ENCODE measurements at places on chromosomes 11 and 22.

- peak; percentile 33 for DNase-seq
Observed at GRCh38 chr11:123546515-123546914, 107.9 kb downstream of the SCN3B start.

DNA sequence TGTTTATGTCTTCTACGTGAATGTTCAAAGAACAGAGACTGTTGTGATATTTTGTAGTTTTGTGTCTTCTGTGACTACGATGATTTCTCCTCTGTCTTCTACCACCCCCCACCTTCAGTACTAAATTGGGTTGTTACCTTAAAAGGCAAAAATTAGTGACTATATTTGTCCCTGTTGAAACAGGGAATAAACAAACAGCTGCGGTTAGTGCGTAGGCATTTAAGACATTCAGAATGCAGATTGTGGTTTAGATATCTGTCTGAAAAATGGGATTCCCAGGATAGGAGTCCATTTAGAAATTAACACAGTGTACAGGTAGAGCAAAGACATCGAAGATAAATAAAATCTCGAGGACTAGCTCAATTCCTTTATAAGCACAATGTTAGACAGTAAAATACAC is 15.6 kb upstream of the ARHGAP42 start:
- DNase-seq = no peak

DNA sequence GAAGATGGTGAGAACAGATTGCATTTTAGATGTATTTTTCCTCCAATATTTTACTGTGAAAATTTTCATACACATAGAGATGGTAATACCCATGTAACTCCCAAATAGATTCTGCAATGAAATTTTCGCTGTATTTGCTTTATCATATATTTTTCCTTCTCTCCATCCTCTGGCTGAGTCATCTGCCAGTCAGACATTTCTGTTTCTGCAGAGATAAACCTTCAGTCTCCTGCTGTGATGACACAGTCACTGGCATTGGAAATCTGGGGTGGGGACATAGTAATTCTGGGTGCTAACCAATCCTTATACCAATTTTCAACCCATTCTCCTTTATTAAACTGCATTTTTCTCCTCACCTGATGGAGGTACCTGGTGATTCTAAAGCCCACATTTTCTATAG is 33.7 kb downstream of the SVIP start:
- no peak for DNase-seq

DNA sequence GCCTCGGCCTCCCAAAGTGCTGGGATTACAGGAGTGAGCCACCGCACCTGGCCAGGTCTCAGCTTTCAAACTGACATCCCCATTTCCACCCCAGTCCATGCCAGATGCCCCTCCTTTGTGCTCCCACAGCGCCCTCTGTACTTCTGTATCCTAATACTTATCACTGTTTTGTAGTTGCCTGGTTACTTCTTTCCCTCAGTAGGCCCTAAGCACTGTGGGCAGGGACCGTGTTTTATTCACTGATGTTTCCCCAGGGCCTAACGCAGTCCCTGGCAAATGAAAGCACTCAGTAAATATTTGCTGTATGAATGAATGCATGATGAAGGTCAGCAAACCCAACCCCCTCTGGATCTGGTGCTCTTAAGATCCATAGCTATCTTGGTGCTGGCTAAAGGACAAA is 2.2 kb upstream of the TRIM3 start:
- no peak for DNase-seq

- DNase-seq = no peak
Observed at GRCh38 chr11:16825968-16826367, 87.5 kb downstream of the C11orf58 start.

GRCh38 chr22:41561335-41561734 is 525 bp downstream of the CSDC2 start:
- DNase-seq = no peak

DNA sequence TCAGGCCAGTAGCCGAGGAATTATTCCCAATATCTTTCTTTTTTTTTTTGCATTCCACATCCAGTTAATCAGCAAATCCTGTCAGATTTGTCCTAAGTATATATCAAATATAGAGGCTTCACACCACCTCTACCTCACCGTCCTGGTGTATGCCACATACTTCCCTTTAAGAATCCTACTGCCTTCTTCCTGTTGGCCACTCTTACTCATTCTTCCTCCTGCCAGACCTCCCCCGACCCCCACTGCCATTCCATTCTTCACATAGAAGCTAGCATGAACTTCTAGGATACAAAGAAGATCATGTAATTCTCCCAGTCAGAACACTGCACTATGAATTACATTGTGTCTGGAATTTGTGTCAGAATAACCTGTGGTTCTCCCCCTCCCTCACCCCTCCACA is 89.5 kb downstream of the TRIM44 start:
- no peak for DNase-seq

GRCh38 chr11:1838077-1838425 is 730 bp upstream of the TNNI2 start:
- no peak for DNase-seq

- no peak for DNase-seq
Observed at GRCh38 chr22:44566911-44567310, 68.9 kb upstream of the RTL6 start.

DNA sequence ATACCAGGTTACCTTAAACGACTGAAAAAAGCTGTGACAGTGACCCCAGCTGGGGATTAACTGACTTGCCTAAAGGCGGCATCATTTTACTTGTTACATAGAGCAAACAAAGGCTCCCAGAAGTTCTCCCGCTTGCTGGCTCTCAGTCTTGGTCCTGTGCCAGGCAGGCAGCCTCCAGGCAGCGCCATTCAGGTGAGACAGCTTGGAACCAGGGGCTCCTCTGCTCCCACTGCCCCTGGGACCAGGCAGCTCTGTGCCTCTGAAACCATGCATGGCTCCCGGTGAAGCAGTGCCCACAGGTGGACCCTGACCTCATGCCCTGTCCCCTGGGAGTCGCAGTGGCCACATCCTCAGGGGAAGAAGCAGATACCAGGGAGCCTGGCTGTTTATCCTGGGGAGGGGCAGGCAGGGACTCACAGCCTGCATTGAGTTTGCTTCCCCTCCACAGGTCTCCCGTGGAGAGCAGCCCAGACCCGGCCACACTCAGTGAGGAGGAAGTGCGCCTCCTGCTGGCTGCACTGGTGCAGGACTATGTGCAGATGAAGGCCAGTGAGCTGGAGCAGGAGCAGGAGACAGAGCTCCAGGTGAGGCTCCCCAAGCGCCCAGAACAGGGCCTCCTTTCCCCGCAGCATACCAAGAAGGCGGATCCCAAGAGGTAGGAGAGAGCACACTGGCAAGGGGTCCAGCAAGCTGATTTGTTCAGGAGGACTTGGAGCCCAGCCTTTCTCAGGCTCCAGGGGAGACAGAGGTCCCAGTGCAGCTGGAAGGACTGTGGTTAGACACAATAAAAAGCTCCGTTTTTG is 15.6 kb upstream of the CYP2R1 start:
- DNase-seq = peak; percentile 87

GRCh38 chr11:116148056-116148455 is 624.7 kb downstream of the BUD13 start:
- DNase-seq = no peak

DNA sequence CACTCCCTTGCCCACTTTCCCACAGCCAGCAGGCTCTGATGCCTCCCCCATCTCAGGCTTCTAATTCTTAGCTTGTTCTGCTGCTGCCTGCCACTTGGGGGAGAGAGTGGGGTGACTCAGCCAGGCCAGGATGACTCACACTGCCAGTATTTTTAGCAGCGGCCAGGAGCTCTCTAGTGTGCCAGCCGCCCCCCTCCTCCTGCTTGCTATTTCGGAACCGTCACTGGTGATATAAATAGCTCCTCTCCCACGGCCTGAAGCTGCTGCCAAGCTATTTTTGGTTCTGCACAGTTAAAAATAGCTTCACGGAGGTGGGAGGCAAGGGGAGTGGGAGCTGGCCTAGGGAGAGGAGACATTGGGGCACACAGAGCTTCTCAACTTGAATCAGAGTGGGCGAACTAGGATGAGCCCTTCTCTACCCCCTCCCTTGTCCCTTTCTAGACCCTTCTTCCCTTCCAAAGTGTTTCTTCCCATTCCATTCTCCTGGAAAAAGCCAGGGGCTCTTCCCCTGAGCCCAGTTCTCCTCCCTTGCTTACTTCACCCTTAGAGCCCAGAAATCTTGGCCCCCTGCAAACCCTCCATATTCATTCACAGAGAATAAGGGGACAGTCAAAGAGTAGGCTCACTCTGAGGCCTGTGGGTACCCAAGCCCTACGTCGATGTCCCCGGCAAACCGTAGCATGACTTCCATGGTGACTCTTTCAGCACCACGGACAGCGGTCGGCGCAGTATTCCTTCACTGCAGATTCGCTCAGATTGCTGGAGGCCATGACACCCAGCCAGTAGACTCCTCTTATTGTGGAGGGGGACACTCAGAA is 2.5 kb upstream of the NPAS4 start:
- DNase-seq = peak; percentile 79

DNA sequence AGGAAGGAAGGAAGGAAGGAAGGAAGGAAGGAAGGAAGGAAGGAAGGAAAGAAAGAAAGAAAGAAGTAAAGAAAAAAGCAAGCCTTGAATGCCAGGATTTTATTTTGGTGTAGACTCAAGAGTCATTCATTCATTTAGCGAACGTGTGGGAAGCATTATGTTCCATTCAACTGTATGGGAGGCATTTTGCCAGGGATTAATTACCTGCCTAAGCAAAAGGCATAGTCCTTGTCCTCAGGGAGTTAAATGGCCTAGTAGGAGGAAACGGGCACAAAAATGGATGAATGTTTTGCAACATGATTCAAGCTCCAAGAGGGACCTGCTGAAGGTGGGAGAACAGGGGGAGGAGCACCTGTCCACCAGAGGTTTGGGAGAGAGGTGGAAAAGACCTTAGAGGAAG is 16.2 kb upstream of the ZNRF3 start:
- DNase-seq = no peak
